ENCODE measurements at places on chromosomes 6 and 20.

GRCh38 chr6:111604259-111605099 lies 1.2 kb downstream of the TRAF3IP2 start:
- DNase-seq: no peak

DNA sequence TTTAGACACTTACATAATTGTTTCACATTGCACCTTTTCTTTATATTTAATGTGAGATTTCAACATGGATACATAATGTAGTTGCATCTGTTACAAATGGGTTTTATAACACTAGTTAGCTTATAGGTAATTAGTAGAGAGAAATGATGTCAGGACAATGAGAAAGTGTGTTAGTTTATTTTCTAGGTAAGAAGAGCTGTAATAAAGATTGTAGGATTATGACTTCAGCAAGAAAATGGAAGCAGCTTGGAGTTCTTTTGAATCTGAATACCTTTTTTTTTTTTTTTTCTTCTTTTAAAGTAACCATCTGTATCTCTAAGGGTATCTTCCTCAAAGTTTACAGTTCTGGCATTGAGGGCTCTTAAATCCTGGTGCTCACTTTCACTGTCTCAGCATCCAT lies 35.3 kb downstream of the CD2AP start:
- no peak for DNase-seq

GRCh38 chr6:130090796-130091195 lies 72.4 kb downstream of the L3MBTL3 start:
- no peak for DNase-seq

DNA sequence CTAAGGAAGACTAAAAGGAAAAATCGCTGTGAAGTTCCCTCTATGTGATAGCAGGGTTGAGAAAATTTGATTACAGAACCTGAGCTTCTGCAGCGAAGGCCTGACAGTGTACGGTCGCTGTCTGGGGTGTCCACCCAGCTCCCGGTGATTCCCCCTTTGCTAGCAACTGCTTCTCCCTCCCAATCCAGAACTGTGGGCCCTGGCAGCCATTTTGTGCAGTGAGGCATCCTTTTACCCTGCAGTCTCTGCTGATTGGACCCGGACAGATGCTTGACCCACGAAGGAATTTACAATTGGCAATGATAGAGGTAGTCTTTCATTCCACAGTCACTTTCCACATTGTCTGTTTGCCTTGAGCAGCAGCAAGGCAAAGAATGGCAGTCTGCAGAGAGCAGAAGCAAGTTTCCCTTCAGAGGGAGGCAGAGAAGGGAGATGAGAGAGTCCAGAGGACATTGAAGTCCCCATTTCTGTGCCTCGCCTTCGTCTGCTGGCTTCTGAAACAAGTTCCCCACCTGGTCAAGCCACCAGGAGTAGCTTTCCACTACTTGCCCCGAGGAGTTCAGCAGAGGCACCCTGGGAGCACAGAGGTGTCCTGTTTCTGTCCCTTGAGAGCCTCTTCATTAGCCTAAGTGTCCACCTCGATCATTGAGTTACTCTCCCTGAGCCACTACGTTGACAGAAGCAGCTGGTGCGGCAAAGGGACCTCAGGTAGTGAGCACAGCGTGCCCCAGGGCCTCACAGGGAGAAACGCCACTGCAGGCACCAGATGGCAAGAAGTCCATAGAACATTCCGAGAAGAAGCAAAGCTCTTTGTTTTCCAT lies 370.3 kb downstream of the NRN1 start:
- DNase-seq: no peak

DNA sequence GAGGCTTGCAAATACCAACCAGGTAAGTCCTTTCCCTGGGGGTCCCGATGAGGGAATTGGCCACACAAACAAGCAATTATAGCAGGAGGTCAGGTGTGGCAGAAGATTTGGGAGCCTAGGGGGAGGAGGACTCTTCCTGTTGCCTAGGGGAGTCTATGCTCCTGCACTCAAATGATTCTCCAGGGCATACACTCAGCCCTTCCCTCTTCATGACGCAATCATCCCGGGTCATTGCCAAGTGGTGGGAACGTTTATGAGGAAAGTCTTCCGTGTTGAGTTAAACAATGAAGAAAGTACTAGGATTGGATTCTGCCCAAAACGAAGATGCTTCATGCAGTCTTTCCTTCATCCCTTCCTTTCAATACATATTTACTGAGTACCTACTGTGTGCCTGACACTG lies 186.5 kb upstream of the TSHZ2 start:
- DNase-seq: no peak

DNA sequence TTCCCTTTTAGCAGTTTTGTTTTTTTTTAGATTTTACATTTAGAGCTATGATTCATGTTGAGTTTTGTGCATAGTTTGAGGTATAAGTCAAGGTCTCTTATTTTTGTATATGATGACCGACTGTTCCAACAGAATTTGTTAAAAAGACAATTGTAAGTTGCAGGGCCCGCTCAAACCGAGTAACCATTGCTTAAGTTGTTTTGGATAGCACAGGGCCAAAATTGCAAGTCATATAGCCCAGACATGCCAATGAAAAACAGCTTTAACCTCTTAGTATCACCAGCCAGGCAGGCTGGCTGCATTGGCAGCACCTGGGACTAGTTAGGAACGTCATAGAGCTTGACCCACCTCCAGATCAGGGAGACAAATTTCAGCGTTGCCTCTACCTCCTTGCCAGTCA lies 47.3 kb downstream of the PFDN4 start:
- DNase-seq: no peak

DNA sequence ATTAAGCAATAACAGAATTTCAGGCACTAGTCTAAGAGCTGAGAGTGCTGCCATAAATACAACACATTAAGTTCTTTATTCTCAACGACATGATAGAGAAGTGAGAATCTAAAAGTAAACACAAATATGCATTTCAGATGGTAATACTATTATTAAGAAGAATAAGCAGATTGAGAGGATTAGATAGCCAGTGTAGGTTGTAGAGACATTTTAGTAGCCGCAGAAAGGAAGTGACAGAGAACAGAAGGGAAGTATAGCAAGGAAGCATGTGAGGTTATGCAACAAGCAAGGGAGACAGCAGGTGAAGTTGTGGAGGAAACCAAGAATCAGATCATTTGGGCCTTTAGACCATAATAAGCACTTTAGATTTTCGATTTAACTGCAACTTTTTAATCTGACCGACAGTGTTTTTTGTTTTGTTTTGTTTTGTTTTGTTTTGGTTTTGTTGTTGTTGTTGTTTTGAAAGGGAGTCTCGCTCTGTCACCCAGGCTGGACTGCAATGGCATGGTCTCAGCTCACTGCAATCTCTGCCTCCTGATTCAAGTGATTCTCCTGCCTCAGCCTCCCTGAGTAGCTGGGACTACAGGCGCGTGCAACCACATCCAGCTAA lies 737.0 kb upstream of the ADGRB3 start:
- no peak for DNase-seq

DNA sequence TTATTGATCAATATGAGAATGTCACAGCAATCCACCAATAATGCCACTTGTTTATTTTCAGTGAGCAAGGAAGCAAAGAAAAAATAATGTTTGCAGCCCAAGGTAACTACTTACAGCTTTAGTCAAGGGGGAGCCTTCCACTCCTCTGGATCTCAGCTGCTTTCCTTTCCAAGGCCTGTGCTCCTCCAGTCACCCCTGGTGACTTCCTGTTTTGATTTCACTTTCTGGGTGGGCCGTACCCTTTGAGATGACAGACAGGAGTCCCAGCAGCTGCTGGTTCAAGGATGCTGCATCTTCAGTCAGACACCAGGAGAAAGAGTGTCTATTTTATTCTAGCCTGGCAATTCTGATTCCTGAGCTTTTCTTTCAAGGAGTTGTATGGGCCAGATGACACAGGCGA lies 5.6 kb upstream of the VNN2 start:
- no peak for DNase-seq

GRCh38 chr6:144935181-144935580 lies 650.0 kb downstream of the UTRN start:
- no peak for DNase-seq

- DNase-seq: no peak
Measured at GRCh38 chr6:160043784-160044183, 74.9 kb downstream of the IGF2R start.

DNA sequence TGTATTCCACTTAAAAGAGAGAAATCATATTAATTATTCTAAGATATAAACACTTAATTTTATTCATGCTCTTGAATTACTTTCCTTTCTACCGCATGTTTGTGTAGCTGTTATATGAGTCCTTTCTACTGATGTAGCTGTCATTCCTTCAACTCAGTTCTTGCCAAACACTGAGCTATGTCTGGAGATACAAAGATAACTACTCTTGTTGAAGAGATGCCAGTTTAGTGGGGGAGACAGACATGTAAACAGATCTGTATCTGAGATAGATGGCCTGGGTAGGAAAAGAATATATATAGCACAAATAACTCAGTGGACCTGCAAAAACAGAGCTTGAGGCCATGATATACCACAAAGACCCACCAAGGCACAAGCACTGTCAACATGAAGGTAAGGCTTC lies 157.3 kb downstream of the BTBD9 start:
- no peak for DNase-seq

DNA sequence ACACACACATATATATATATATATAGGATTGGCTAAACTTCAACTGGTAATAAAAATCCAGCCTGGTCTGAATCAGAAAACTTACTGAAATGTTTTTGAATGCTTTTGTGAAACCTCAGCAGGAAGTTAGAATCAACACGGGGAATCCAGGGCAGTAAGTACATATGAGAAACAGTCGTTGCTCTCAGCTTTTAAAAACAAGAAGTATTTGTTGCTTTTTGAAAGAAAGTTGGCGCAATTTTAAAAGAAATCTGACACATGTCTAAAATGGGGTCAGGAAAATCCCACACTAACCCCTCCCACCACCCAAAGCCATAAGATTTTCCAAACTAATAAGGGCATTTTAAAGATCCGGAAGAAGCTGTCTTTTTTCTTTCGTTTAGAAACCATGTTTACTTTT lies 11.5 kb upstream of the CCDC170 start:
- peak; percentile 52 for DNase-seq

- DNase-seq: no peak
Measured at GRCh38 chr6:87230801-87231200, 75.4 kb downstream of the ZNF292 start.

DNA sequence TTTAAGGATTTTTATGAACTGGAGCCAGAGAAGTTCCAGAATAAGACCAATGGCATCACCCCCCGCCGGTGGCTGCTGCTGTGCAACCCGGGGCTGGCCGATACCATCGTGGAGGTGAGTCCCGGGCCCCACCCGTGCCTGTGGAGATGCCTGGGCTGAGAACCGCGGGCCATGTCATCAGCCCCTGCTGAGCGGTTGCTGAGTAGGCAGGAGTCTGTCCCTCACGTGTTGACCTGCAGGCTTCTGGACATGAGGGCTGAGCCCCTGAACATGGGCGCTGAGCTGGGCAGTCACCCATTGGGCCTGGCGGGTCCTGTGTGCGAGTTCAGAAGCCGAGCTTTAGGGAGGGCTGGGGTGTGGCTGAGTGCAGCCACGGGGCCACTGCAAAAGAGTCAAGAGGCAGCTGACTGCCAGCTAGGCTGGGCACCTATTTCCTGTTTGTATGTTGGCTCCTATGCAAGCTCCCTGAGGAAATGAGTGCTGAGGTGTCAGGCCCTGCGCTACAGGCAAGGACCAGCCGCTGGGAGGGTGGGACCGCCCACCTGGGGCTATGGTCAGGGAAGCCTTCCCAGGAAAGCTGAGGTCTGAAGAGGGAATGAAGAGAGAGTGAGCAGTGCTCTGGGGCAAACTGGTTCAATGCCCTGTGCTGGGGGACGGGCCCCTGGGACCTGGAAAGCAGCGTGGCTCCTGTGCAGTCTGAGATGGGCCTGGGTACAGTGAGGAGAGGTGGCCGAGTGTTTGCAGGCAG lies 34.3 kb downstream of the PYGB start:
- no peak for DNase-seq

- no peak for DNase-seq
Measured at GRCh38 chr6:4932228-4932903, 71.5 kb downstream of the RPP40 start.

DNA sequence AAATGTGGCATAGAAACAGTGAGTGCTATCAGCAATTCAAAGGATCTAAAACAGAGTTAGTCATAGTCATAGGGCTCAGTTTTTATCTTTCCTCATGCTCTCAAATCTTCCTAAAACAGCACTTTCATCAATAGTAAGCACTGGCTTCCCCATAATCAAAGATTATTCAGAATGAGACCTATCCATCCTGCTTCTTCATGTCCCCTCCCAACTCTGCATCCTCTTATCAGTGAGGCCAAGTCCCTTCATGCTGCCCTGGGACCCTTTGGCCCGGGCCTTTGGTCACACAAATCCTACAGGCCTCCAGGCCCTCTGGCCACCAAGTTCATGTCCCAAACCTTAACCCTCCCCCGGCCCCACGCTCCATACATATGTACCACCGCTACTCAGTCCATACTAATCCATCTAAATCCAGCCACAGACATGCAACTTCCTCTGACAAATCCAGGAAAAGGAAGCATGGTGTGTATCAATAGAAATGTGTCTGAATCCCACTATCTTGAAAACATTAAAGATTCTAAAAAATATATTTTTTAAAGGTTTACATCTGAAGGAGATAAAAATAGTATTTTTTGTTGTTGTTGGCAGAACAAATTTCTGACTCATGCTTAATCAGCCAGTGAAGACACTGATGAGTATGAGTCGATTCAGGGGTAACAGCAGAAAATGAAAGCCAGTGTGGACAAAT lies 143.5 kb downstream of the PDE7B start:
- no peak for DNase-seq

DNA sequence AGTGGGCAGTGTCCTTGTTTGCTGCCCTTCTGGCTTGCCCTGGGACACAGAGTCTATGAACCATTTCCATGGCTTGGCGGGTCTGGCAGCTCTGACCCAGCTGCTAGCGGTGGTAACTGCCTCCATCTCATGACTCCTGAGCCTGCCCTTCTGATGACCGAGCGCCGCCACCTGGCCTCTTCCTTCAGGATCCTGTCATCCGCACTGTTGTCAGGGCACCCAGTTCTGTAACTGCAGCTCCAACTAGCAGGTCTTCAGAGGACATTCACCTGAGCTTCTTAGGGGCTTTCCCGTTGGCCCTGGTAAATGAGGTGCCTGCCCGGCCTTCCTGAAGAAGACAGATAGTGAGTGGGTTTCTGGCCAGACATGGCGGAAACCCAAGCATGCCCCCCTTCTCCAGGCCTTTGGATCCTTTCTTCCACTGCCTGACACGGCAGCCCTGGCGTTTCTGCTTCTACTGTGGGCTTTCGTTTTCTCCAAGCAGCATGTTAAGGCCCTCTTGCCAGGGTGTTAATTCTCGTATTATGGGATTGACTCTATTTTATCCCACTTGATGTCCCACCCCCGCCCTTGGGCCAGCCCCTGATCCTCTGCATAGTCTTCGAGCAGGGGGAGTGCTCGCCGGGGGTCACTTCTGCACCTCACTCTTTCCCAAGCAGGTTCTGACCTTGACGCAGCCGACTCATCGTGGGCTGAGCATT lies 24.7 kb downstream of the PACSIN1 start:
- no peak for DNase-seq

DNA sequence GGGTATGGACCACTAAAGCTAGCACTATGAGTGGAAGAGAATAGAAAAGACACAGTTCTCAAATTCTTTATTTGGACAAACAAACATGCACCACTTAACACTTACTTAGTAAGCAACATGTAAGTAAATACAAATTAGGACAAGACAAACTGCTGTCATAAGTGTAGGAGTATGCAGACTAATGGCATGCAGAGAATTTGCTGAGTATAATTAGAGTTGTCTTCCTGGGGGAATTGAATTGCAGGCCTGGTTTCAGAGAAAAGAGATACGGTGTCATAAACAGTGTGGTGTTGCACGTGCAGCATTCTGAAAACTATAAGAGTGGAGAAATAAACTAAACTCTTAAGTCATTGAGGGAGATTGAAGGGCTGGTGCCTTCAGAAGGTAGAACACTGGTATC lies 125.2 kb upstream of the EYA4 start:
- DNase-seq: no peak
